ENCODE measurements at places on chromosomes 3 and 15. TPM values are rescaled to one million over a fixed set of nuclear protein-coding genes. Genes with fewer than 3 reads are reported as not detected.

ZNF717 gene
- 15.2 TPM for total RNA-seq

P2RY13 gene
- total RNA-seq, result 1.4 TPM

DNA sequence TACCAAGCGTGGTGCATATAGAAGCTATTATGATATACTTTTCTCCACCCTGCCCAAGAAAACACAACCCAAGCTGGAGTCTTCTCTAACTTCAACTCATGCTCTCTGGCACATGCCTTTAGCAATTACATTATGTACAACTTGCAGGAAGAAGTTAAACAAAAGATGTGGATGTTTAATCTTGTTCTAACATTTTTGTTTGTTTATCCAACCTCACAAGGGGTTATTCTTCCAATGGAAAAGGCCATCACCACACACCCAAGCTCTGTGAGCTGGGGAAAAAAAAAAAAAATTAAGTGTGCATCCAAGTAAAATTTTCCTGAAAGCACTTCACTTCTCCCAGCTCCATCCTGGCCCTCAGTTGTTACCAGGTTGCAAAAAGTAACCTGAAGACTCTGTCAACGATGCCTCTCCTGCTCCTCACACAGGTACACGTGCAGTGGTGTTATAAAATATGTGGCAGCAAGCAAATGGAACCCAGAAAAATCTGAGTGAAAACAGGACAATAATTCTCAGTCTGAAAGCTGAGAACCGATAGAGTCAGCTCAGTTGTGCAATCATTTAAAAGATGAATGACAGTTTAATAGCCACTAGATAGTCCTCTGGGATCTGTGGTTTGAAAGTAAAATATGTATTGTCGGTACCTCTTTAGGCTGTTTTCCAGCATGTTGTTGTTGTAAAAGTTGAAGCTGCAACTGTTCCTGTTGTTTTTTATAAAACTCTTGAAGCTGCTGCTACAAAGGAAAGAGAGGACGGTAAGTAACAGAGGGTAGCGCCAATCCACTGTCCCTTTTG is 531.4 kb downstream of the FOXP1 start:
- DNase-seq, result no peak

C3orf70 gene
- total RNA-seq, result 14.2 TPM

- DNase-seq, result no peak
Measured at GRCh38 chr3:195255571-195256501, 15.1 kb downstream of the XXYLT1 start.

GRCh38 chr3:47874438-47874837 is 71.5 kb downstream of the DHX30 start:
- DNase-seq, result no peak

DNA sequence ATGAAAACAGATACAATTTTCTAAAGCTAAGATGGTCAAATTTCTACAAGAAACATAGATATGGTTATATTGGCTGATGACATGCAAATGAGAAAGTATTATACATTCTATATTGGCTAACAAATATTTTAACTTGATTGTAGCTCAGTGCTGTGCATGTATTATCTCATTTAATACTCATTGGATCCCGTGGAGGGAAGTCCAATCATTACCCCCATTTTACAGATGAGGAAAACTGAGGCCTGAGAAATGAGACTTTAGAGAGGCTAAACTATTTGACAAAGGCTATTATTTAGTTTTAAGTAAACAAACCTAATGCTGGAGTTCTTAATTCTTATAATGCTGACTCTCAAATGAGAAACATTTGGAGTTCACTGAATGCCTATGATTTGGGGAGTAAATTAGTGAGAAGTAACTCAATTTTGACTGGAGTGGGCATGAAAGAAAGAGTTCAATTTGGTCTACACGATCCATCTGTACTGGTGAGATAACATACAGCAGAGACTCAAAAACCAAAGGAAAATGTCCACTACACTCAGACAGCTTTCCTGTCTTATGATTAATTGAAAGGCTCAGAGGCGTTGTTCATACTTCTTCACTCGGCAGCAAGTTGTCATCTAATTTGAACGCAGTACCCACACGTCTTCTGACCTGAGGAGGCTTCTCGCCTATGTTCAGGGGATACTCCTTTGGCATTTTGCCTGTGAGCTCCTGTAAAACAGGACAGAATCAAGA is 72.2 kb upstream of the LMOD3 start:
- DNase-seq, result no peak

DNA sequence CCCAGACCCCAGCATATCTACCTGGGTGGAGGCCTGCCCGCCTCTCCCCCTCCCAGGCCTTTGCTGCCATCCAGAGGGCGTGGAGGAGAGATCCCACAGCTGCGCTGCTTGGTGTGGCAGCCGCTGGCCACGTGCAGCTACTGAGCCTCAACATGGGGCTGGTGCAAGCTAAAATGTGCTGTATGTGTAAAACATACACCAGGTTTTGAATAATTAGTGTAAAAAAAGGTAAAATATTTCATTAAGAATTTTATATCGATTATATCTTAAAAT is 95.8 kb downstream of the SEC22A start:
- no peak for DNase-seq

C2CD4A gene
- 1.8 TPM for total RNA-seq

GRCh38 chr3:21042184-21042583 is 708.8 kb downstream of the ZNF385D start:
- no peak for DNase-seq

- no peak for DNase-seq
Measured at GRCh38 chr15:31498756-31499155, 172.1 kb downstream of the KLF13 start.

RYR3 gene
- 40.1 TPM for total RNA-seq

DUOXA2 gene
- not detected for total RNA-seq

DNA sequence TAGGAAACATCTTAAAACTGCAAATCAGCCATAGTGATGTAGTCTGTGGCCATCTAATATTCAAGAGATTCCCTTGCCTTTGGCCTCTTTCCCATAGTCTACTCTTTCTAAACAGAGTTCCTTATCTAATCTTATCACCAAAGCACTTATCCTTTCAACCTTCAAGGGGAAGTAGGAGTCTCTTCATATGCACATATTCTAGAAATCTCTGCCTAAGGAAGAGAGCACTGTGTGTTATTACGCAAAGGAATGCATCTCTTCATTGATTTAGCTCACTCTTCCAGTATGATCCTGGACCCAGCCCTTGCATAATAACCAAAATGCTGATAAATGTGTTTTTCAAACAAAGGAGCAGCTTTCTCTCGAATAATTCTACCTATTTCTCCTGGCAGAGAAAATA is 253.7 kb upstream of the TPRG1 start:
- DNase-seq, result no peak

DNA sequence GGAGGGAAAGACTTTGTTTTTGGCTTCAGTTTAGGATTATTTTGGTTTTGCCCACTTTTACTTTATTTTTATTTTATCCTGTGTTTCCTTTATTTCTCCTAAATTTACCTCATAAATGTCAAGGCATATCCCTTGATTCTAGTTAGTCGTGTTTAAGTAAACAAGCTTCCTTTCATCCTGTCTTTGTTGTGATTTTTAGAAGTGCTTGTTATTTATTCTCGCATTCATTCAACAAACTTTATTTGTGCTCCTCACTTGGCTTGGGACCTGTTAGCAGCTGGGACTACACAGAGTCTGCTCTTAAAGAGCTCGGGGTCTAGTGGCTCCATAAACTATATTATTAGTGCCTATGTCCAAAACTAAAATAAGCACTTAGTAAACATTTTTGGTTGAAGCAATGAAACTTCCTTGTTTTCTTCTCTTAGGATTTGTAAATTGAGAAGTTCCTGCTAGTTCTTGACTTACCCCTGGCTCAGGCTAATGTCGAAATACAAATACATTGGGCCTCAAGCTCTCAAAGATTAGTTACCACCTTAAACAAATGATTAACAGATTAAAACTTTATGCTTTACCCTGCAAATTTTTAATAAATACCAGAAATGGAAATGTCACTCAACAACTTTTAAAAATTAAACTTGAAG is 19.0 kb upstream of the DMXL2 start:
- DNase-seq, result no peak

GRK7 gene
- not detected for total RNA-seq

DNA sequence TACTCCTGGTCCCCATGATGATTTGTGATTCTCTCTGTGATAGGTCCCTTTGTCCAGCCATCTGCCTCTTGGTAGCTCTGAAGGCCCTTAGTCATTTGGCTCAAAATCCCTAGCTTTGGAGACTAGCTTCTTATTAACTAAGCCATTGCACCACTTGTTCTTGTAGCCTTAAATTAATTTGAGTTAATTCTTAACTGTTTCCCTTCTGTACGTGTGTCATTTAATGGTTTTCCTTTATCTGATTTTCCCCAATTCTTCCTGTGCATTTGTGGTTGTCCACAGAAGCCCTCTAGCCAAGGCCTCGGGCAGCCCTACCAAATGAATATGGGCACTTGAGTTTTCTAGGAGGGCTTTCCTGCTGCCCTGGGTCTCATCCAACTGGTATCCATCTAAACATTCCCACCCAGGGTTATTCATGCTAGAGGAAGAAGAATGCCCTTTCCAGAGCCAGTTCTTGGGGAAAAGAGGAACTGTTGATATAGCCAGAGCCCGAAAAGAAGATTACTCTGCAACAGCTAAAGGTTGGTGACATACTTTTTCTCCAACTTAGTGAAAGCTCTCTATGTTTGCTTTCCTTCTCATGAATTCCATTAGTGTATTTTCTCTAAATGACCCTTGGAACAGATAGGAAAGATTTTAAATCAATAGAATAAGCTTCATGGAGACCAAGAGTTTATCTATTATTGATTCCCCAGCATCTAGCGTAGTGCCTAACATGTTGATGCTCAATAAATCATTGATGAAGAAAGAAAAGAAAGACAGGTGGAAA is 44.2 kb upstream of the ZBTB38 start:
- DNase-seq, result no peak

DNA sequence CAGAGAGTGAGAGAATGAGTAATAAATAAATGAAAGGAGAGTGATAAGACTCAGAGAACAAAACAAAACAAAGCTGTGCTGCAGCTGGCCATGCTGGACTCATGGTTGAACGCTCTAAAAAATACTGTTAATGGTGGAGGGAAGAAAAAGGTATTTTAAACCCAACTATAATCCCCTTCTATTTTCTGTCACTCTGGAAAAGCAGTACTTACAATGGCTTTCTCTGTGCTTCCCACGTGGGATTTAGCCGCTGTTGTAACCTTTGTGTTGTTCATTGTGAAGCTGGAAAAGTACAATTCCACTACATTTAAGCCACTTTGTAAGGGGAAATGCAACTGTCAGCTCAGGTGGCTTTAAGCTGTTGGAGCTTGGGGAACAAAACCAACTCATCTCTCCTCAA is 917.7 kb downstream of the IGSF11 start:
- DNase-seq, result no peak

DNA sequence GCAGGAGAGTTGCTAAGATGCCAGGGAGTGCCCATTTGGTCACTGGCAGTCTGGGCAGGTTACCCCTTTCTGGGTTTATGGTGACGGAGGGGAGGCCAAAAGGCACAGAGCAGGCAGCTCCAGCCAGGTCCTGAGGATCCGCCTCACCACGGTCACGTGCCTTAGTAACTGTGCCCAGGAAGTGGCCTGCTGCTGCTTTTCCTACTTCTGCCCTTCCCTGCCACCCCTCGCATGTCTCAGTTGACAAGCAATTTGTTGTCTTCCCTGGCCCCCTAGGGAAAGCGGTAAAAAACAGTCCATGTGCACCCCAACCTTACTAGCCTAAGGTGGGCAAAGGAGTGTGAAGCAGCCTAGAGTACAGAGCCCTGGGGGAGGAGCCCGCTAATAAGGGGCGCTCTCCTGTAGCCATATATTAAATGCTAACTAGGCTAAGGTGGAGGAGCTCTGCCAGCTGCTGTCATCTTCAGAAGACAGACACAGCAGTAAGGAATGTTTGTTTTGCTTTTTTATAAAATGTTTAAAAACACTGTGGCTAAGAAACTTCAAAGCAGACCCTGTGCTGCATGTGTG is 9.1 kb upstream of the LIPH start:
- no peak for DNase-seq

GRCh38 chr3:108062051-108062450 is 28.8 kb downstream of the CD47 start:
- no peak for DNase-seq

KLF15 gene
- total RNA-seq, result 90.2 TPM

- no peak for DNase-seq
Measured at GRCh38 chr15:75034615-75035014, 11.2 kb downstream of the PPCDC start.

- DNase-seq, result no peak
Measured at GRCh38 chr3:20215636-20216035, 29.6 kb upstream of the SGO1 start.

CHRD gene
- 21.7 TPM for total RNA-seq

- no peak for DNase-seq
Measured at GRCh38 chr3:177041021-177041729, 156.1 kb downstream of the TBL1XR1 start.

ACKR4 gene
- total RNA-seq, result 13.5 TPM

TMEM266 gene
- not detected for total RNA-seq

DNA sequence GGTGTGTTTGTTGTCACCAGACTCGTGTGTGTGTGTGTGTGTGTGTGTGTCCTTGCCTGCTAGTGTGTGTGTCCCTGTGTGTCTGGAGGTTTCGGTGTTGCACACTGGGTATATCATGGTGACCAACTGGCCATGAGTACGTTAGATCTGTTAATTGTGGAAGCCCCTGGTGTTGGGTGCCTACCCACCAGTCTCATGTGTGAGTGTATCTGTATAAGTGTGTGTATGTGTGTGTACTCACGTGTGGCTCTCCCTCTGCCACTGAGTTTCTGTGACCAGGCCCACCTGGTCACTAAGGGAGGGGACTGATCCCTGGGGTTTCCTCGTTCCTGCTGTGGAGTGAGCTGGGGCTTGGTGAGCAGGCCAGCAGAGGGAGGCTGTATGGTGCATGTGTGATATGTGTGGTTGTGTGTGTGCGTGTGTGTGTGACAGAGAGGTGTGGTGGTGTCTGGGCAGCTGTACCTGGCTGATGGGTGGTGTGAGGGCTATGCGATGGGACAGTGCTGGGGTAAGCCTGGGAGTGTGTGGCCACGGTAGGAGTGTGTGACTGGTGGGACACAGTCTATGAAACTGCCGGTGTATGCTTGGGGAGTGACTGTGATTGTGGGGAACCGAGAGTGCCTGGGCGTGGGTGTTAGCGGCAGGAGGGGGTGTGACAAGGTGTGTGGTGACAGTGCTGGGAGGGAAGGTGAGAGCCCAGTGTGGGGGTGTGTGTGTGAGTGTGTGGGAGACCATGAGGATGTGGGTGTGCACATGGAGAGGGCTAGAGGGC is 1.8 kb downstream of the PRKCD start:
- DNase-seq, result no peak

DNA sequence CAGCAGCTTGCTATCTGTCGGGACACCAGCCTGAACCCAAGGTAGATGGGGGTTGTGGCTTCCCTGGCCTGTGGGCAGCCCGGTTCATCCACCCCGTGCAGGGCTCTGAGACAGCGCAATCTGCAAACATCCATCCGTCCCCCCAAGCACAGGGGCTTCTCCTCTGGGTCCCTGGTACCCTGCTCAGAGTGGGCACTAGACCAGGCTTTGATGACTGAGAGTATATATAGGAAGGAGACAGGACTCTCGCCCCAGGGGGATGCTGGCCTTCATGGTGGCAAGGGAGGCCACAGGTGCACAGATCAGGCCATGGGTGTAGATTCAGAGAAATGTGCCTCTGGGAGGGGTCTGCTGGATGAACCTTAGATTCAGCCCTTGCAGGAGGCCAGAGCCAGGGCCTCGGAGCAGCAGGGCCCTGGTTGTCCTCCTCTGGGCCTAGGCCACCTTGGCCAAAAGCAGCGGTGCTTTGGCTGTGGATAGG is 40.3 kb downstream of the CFAP100 start:
- no peak for DNase-seq

Data from thoracic aorta (tissue), 2 donors.